ENCODE measurements at places on chromosomes 4 and X.

DNA sequence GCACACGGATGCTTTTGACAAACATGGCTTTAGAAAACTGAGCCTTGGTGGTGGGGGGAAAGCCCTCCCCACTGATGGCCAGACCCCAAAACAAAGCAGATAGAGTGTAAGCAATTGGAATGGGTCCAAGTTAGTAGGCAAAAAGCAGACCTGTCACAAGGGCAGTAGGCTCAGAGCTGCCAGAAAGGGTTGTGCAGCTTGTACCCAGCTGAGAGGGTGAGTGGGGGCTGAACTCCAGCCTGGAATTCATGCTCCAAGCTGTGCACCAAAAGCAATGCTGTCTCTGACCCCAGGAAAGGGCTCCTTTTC, 101.1 kb upstream of the TEX13D start:
- no peak for DNase-seq

DNA sequence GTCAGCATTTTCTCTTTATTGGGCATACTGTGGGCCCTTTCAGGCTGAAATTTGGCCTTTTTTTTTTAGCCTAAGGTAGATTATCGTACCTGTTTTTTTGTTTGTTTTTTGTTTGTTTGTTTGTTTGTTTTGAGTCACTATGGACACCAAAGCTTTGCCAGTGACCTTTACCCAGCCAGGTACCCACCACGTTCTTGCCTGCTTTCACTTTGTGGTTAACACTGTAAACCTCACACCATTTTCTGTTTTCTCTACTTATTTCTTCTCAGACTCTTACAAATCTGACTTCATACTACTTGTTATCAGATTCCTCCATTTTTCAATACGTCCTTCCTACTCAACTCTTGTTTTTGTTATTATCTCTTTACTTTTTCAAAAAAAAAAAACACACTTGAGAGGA, 81.5 kb downstream of the ZNF674 start:
- DNase-seq = no peak

DNA sequence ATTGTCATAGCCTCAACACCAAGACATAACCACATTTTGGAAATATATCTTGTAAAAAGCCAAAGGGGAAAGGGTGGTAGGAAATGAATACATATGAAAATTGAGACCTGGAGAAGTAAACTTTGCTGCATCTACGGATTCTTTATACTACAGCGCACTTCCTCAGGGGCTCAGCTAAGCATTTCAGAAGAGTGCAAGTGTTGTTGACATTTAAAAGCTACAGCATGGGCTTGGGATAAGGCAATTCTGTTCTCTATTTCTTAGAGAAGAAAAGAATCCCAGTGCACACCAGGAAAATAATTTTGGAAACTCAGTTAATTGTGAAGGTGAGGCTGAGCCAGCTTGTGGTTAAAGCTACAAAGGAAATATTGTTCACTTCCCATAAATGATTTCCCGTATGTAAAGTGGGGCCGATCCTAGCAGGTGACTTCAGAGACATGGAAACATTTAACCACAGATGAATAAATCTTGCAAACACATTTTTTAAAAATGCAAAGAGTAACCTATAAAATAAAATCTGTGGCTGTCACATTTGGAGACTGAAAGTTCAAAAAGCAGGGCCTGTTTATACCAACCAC, 12.6 kb upstream of the GBA3 start:
- no peak for DNase-seq

DNA sequence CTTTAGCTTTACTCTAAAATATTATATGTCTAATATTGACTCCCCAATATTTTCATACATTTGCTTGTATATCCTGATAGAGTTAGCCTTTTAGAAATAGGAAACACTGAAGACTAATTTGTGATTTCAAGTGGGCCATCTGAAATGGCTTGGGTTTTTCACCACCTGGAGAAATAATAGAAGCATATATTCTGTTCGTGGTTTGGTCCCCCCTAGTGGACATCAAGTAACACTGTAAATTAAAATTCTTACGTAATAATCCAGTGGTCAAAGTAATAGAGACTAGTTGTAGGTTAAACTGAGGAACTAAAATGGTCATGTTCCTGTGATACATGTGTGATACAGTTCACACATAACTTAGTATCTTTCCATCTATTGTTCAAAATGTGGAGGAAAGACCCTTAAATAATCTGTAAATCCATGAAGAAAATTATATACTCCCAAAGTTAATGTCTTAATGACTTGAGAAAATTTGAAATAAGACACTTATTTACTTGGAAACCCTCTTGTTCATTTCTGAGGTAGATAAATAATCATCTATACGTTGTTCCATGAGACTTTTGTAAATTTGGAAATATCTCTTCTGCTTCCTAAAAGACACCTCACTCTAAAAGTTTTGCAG, 79.8 kb upstream of the SMARCAD1 start:
- DNase-seq = no peak

DNA sequence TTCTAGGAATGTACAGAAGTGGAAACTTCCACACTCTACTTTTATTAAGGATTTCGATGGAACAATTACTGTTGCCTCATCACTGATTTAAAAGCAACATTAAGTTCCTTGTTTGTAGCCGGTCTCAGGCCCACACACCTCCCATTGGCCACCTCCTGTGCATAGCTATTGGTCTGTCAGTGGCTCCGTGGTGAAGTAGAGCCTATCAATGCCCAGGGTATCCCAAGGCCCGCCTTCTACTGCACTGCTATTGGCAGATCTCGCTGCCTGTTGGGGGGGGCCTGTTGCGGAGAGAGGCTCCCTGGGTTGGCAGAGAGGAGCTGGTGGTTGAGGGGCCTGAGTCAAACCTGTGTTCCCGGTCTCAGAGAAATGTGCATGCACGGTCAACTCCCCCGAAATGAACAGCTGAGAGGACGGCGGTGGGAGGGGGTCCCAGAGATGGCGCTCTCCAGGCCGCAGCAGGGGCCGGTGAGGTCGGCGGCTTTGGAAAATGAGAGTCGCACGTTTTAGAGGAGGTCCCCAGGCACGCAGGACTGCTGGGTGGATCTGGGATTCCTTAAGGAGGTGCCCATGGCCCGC, 4.9 kb upstream of the ARAF start:
- peak; percentile 52 for DNase-seq
